Activated naive CD8-positive, alpha-beta T cell treated with anti-CD3 and anti-CD28 coated beads, Interleukin-2, amount 10 ng/mL, durations not matched to agents 7 days and 5 days (primary cell): ENCODE measurements at places on chromosomes 5 and 9. TPM values are rescaled to one million over a fixed set of nuclear protein-coding genes. Genes with fewer than 3 reads are reported as not detected.

GRCh38 chr5:176994460-176995121, 12.0 kb downstream of the UIMC1 start:
- no peak for DNase-seq

- DNase-seq, result no peak
These were observed 73.0 kb downstream of the RASEF start for GRCh38 chr9:82989929-82990328.

GRCh38 chr5:53568871-53569270, 8.4 kb downstream of the NDUFS4 start:
- DNase-seq, result no peak

GRCh38 chr9:127126971-127127370, 4.5 kb upstream of the ANGPTL2 start:
- no peak for DNase-seq

RNF208 gene
- total RNA-seq, result 7.2 TPM
